ENCODE measurements at places on chromosomes 3 and 15. TPM values are rescaled to one million over a fixed set of nuclear protein-coding genes. Genes with fewer than 3 reads are reported as not detected.
A peak's percentile ranks its signal among the peaks of the same experiment; 100 is the strongest.

SUCNR1 gene
- 0.06 TPM for total RNA-seq

EIF2A gene
- total RNA-seq: 84.2 TPM

ADPGK gene
- 79.2 TPM for total RNA-seq

LEKR1 gene
- 1.5 TPM for total RNA-seq

FBLN2 gene
- total RNA-seq: 2.7 TPM

FETUB gene
- not detected for total RNA-seq

MUC20 gene
- 3.0 TPM for total RNA-seq

SEMA3B gene
- total RNA-seq: 0.36 TPM

SLC9C1 gene
- not detected for total RNA-seq

BFSP2 gene
- not detected for total RNA-seq

DNA sequence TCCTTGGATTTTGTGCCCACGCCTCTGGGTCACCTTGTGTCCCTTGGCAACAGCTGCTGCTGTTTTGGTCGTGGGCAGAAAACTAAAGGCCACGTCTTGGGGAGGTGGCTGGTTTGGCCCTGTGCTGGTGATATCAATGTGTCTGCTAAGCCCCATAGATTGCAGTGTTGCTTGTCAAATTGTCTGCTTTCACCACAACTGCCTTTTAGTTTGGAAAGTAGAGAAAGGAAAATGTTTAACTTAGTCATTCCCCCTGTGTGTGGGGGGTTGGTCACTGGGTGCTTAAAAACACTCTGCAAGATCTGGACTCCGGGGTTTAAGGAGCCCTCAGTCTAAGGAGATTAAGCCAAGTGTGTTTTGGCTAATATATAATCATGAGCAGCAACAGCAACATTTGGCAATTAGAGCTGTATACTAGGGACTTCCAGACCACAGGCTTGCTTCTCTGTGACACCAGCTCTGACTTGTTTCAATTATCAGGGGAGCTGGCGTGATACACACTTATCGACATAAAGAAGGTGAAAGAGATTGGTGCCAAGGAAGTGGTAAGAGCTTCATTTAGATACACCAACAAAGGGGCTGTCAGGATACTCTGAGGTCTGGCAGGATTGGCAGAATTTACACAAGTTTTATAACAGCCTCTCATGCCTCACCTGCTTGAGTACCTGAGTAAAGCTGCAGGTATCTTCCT lies 3.5 kb downstream of the SMAD3 start:
- no peak for DNase-seq

DNA sequence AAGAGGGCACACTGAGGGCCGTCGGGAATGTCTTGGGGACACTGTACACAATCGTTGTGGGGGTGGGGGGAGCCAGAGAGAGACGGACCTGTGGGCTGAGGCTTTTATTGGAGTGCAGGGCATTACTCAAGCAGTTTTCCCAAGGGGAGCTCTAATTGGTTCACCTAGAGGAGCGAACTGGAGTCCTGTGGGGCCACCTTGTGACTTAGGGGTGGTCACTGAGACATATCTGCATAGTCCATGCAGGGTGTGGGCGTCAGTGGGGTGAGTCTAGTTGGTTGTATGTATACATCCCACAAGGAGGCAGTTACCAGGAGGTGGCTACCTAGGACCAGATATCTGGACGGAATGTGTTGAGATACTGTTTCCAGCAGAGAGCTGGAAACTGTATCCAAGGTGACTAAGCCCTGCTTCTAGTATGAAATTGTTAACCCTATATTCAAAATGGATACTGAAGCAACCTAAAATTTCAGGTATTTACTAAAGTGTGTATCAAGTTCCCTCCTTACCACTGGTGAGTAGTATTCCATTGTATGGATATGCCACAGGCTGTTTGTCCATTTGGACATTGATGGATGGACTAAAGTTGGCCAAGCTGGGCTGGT lies 2.6 kb upstream of the PIGZ start:
- no peak for DNase-seq

DNA sequence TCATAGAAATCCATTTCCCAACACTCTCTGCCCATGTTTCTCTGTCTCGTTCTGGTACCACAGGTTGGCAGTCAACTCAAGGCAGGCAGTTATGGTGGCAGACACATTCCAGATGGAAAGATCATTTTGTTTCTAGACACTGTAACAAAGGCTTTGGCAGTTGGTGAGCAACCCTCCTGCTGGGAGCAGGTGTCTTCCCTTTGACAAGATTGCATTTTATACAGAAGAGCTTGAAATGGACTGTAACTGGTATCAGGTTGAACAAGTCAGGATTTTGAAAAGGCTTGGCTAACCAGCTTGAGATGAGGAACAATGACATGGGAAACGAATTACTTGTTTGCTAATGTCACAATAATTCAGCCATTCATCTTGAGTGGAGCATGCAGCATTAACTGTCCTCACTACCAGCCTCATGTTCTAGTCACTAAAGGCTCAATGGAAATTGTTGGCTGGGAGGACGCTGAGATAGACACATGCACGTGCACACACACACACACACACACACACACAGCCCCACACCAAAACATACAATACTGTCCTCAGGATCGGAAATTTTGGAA lies 170.0 kb downstream of the SEMA6D start:
- DNase-seq: no peak

DNA sequence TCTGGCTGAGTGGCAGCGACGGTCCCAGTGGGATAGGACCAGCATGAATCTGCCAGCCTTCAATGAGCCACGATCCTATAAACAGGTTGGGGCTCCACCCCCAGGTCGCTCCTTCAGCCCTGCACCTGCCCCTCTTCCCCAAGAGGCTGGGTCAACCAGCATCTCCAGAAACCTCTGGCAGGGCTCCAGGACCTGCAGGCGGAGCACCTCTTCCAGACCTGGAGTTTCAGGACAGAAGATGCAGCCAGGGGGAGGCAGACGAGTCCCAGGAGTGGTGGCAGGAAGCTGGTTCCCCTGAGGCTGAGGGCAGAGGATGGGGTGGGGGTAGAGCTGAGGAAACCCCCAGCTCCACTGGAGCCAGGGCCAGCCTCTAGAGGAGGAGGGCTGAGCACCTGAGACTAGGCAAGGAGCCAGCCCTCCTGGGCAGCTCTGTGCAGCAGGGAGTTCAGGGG lies at the start of gene PLA2G4D:
PLA2G4D (minus strand) TSS at position 51 of the 452 bp plus-strand sequence. CDS start 103 bp downstream, outside the sequence.
- no peak for DNase-seq

DNA sequence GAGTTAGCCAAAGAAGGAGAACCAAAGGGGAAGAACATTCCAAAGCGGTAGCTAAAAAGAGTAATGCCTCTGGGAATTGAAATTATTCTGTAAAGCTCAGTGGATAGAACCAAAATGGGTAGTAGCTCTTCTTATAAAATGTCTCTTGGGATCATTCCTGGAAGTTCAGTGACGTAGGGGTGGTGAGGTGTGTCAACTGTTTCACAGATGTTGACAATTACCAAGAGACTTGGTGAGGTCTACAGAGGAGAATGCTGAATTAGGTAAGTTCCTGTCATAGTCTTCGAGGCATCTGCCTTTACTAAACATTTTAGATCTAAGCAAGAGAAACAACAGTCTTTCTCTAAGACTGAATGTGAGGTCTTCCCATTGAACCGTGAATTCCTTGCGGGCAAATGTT lies 67.8 kb downstream of the TPRG1 start:
- no peak for DNase-seq

- DNase-seq: no peak
These were observed 90.9 kb downstream of the SEC22A start for GRCh38 chr3:123292321-123293310.

GRCh38 chr15:33148129-33148751 lies 46.3 kb downstream of the FMN1 start:
- DNase-seq: peak; percentile 38

DNA sequence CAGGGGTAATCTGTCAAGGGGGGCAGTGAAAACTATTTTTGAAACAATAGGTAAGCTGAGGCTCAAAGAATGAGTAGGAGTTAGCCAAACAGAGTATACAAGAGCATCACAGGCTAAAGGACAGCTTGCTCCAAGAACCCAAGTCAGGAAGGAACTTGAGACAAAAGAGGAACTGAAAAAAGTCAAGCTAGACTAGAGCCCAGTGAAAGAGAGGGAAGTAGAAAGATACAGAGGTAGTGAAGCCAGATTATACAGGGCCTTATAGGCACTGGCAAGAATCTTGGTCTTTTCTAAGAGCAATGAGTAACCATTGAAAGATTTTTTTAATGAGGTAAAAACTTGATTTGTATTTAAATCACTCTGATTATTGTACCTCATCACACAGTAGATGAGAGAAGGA lies 69.9 kb downstream of the FILIP1L start:
- DNase-seq: no peak

- no peak for DNase-seq
These were observed 8.6 kb downstream of the MAPKAPK3 start for GRCh38 chr3:50625231-50626182.

GRCh38 chr3:187706971-187707370 lies 4.6 kb upstream of the RTP2 start:
- DNase-seq: no peak

DNA sequence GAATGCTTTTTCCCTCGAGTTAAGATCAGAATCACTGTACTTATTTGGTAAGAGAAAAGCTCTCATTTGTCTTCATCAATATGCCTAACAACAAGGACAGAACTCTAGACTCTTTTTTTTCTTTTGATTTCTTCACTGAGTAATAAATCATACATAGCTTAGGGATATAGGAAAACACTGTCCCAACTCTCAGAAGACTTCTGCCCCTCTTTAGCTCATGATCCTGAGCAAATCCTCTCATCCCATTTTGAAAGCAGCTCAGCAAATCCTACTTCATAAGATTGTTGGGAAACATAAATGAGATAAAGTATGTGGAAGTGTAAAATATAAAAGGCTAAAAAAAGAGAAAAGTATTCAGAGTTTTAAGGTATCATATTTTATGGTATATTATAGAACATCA lies 141.7 kb downstream of the ATP8B4 start:
- no peak for DNase-seq

- DNase-seq: no peak
These were observed 2.2 kb downstream of the CCDC32 start for GRCh38 chr15:40562691-40563090.

- DNase-seq: no peak
These were observed 963.4 kb downstream of the ROBO1 start for GRCh38 chr3:78804251-78805037.

DNA sequence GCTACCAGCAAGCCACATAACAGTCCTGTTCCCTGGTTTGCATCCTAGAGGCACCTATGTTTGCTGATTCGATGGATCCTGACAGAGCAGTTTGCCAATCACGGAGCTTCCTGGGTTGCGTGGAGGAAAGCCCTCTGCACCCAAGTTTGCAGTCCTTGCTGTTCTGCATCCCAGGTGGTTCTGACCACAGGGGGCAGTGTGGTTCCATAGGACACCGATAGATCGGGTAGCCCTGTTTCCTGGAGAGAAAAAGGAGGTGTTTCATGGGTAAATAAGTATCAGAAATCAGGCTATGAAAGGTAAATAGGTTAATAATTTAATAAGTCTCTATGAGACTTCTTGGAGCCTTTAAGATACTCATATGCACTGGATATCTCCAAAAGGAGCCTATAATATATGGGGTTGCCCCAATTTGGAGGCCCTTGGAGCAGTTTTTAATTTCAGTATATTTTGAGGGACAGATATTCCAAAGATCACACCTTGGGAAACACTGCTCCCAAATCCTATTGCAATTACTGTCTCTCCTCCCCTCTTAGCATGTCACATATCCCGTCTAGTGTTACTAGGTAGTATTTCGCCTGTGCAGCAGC lies 194.6 kb upstream of the TPM1 start:
- no peak for DNase-seq

DNA sequence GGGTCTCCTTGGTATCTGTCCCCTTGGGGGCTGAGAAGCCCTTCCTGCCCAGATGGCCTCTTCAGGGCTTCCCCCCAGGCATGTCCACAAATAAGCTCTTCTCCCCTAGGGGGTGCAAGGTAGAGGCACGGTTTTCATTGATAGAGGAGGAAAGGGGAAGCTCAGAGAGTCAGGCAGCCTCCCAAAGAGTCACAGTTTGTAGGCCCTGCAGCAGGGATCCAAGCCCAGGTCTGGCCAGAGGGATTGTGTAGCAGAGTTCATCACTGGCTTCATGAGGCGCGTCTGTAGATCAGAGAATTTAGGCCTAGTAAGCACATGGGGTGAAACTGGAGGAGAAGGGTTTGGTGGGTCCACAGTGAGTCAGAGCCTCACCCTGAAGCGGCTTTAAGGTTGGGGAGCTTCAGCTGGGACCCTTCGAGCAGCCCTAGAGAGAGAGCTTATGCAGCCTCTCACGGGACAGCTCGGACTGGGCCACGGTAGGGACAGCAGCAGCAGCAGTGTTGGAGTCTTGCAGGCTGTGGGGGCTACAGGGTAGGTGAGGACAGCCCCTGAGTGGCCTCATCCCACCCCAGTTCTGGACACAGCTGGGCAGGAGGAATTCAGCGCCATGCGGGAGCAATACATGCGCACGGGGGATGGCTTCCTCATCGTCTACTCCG lies 37.5 kb upstream of the ESYT3 start:
- DNase-seq: no peak

GRCh38 chr3:132008837-132009236 lies 26.0 kb downstream of the CPNE4 start:
- no peak for DNase-seq

DNA sequence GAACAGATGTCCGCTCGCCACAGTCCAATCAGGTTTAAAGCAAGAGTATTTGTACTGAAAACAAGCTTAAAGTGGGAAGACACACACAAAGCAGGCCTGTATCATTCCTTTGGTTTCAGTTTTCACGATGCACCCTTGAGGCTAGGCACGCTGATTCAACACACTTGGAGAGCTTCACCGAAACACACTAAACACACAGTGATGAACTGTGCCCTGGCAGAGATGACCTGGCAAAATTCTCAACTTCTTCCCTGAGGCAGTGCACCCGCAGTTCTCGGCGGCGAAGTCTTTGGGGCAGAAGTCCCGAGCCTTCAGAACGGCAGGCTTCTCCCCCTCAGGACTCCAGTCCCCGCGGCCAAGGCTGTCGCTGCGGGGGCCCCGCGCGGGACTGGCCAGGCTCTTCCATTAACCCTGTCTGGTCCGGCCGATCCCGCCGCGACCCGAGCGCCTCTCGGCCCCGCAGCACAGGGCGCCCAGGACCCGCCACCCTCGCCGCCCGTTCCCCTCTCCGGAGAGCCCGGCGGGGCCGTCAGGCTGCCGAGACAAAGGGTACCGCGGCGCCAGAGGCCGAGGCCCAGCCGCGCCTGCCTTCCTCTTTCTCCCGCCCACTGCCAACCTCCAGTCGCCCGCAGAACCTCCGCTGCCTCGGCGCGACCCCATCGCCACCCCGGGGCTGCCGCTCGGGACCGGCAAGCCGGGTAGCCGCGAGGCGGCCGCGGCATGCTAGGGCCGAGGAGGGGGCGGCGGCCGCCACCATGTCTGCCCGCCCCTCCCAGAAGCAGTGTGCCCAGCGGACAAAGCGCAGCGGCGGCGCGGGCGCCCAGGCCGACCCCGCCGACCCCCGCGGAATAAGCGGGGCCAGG lies 792 bp downstream of the GABPB1 start:
- DNase-seq: peak; percentile 82

DNA sequence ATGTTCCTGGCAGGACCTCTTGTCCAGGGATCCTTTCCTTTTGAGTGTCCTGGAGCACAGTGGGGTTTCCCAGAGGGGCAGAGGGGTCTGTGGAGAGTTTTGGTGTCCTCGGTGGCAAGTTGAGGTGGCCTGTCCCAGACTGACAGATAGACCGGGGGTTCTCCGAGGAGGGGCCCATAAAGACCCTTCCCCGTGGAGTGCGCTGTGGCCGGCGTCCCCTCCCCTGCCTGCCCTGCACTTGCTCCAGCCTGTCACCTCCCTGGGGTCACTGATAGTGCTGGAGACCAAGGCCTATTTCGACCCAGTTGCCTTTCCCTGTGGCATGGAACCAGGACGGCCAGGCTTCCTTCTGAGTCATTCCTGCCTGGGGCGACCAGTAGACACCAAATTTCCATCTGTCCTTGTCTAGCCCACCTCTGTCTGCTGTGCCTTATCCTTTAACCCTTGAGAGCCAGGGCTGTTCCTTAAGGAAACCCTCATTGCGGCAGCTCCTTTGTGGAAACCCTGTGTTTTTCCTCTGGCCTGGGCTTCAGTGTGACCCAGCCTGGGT lies 2.9 kb downstream of the MUC4 start:
- DNase-seq: no peak

Data from activated naive CD8-positive, alpha-beta T cell treated with anti-CD3 and anti-CD28 coated beads, Interleukin-2, amount 10 ng/mL, durations not matched to agents 7 days and 5 days (primary cell).